Sigmoid colon (tissue), 7 donors: ENCODE measurements at places on chromosomes 6 and 20. TPM values are rescaled to one million over a fixed set of nuclear protein-coding genes. Genes with fewer than 3 reads are reported as not detected.

Gene ULBP1
- total RNA-seq: 0.55 TPM

Gene SLC22A16
- total RNA-seq: 0.36 TPM

Gene METTL24
- 24.4 TPM for total RNA-seq

- H3K27me3 ChIP-seq: no peaks in the 10 kb centered on the region
- H3K36me3 ChIP-seq: no peaks in the 10 kb centered on the region
- no peak overlapping the region for H3K27ac ChIP-seq
- H3K4me3 ChIP-seq: no peak overlapping the region
- DNase-seq: no peak
Measured at GRCh38 chr6:150676344-150676743, 76.7 kb downstream of the PLEKHG1 start.

- H3K27me3 ChIP-seq: no peaks in the 10 kb centered on the region
- H3K36me3 ChIP-seq: no peaks in the 10 kb centered on the region
- H3K27ac ChIP-seq: no peak overlapping the region
- DNase-seq: no peak
- no peak overlapping the region for H3K4me3 ChIP-seq
- H3K4me1 ChIP-seq: no peaks in the 10 kb centered on the region
Measured at GRCh38 chr6:1176567-1176966, 135.3 kb upstream of the FOXQ1 start.

DNA sequence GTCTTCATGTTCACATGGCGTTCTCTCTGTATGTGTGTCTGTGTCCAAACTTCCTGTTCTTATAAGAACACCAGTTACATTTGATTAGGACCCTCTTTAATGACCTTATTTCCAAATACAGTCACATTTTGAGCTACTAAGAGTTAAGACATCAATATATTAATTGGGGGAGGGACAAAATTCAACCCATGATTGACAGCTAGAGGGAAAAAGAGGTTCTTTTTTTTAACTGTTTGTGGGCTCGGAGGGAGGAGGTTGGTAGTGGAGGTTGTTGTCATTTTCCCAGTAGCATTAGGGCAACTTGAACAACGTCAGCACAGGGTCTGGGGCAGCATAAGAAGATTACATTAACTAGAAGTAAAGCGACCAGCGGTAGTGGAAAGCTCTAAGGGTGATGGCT is 2.3 kb upstream of the GMDS start:
- H3K4me1 ChIP-seq: no peaks in the 10 kb centered on the region
- no peaks in the 10 kb centered on the region for H3K36me3 ChIP-seq
- H3K4me3 ChIP-seq: no peak overlapping the region
- no peak for DNase-seq
- no peak overlapping the region for H3K27ac ChIP-seq

DNA sequence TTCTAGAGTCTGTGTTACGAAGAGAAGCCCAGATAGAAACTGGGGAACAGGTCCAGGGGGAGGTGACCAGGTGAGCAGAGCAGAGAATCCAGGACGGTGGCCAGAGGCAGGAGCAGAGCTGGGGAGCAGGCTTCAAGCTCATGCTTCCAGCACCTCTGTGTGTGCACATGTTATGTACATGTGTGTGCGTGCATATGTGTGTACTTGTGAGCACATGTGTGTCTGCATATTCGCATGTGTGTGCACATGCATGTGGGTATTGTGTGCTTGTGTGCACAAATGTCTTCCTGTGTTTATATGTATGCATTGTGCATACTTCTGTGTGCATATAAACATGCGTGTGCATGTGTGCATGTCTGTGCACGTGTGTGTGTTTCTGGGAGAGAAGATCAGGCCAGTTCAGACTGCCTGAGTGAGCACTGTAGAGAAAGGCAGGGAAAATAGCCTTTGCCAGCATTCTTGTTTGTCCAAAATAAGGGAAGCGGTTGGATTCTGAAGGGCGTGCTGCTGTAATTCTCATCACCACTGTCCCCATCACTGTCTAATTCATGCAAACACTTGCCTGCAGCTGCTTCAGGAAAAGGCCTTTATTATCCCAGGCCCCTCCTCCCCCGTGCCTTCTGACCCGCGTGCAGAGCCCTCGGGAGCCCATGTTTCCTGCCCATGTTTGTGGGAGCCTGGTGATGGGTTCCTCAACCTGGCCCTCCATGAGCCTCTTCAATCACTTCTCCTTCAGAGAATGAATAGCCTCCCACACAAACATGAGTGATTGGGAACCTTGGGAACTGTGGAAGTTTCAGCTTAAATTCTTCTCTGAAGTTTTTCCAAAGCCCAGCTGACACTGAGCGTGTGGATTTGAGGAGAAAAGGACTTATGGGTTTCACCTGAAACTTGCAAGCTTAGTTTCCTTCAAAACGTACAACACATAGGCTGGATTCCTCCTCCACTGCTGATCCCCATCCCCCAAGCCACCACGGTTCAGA is 161.7 kb upstream of the AFDN start:
- H3K27me3 ChIP-seq: no peaks in the 10 kb centered on the region
- no peak overlapping the region for H3K4me3 ChIP-seq
- DNase-seq: no peak
- H3K36me3 ChIP-seq: no peaks in the 10 kb centered on the region
- no peak overlapping the region for H3K27ac ChIP-seq

DNA sequence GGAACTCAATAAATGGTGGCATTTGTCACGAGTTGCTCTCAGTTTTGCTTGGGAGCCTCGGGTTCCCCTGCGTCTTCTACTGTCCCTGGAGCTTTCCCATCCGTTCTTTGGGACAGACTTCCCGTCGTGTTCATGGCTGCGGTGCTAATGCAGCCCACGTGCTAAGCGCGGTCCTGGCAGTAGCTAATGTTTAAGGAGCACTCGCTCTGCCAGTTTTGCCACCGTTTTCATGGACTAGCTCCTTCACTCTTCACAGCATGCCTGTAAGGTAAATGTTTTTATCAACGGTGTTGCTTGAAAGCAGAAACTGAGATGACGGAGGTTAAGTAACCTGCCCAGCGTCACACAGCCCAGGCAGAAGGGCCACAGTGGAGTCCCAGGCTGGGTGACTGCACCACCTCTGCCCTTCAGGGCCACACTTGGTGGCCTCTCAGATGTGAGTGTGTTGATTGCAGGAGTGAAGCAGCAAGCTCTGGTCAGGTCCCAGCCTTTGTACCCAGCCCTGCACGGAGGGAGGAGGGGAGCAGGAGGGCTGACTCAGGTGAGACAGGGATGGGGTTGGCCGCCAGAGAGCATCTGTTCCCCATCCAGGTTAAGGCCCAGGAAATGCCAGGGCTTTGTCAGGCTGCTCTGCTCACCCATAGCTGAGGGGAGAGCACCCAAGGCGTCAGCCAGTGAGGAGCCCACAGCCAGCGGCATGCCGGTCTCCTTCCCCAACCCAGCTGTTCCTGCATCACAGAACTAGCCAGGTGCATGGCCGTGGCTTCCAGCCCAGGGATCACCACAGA is 181.8 kb downstream of the ZMYND8 start:
- no peaks in the 10 kb centered on the region for H3K36me3 ChIP-seq
- H3K4me3 ChIP-seq: no peak overlapping the region
- no peaks in the 10 kb centered on the region for H3K4me1 ChIP-seq
- H3K27me3 ChIP-seq: no peaks in the 10 kb centered on the region
